ENCODE measurements at places on chromosomes 5 and 9.

DNA sequence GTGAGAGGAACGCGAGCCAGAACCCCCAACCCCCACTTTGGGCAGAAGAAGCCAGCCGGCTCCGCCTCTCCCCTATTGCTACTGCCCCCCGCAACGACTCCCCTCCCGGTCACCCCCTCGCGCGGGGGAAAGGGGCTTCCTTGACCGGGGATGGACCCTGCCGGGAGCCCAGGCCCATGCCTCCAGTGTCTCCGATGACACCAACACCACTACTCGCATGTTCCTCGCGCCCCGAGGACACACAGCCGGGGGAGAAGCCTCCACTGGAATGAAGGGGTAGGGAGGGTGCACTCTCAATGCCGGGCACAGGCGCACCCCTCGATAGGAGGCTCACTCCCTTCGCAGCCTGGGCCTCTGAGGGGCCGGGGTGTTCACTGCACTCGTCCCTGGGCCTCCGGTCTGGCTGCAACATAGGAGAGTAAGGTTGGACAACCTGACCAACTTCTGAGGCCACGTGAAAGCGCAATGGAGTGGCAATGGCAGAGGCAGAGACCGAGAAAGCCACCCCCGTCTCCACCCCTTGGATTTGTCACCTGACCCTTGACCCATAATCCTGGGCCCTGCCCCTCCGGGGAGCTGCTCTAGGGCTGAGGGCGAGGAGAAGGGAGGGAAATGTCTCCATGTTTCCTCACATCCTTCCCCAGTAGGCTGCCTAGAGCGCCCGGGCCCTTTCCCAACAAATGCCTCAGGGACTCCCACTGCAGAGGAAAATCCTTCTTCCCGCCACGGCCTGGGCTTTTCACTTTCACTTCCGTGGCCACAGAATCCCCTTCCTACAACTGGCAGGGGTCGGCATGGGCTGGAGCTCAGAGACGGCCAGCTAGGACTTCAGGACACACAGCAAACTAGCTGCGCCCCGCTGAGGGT lies 1.1 kb upstream of the CNTFR start:
- no peak for DNase-seq

- DNase-seq, result no peak
Measured at GRCh38 chr5:171622010-171622409, 163.6 kb upstream of the SMIM23 start.

- DNase-seq, result no peak
Measured at GRCh38 chr5:103472265-103472664, 90.3 kb downstream of the NUDT12 start.

DNA sequence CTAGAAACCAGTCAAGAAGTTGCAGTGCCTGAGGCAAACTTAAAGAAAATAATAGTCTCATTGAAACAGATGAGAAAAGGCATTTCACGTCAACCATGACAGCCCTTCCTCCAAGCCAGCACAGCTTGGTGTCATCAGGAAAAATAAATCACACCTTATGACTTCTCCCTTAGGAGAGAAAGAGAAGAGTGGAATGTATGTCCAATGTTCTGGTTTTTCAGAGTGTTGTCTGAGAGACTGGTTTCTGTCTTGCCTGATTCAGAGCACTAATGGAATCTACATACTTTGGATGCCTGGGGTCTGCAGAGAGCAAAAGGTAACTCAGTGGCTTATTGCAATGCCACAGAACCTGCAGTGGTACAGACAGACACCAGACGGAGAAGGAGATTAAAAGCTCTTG lies 105.5 kb upstream of the PDE4D start:
- no peak for DNase-seq

DNA sequence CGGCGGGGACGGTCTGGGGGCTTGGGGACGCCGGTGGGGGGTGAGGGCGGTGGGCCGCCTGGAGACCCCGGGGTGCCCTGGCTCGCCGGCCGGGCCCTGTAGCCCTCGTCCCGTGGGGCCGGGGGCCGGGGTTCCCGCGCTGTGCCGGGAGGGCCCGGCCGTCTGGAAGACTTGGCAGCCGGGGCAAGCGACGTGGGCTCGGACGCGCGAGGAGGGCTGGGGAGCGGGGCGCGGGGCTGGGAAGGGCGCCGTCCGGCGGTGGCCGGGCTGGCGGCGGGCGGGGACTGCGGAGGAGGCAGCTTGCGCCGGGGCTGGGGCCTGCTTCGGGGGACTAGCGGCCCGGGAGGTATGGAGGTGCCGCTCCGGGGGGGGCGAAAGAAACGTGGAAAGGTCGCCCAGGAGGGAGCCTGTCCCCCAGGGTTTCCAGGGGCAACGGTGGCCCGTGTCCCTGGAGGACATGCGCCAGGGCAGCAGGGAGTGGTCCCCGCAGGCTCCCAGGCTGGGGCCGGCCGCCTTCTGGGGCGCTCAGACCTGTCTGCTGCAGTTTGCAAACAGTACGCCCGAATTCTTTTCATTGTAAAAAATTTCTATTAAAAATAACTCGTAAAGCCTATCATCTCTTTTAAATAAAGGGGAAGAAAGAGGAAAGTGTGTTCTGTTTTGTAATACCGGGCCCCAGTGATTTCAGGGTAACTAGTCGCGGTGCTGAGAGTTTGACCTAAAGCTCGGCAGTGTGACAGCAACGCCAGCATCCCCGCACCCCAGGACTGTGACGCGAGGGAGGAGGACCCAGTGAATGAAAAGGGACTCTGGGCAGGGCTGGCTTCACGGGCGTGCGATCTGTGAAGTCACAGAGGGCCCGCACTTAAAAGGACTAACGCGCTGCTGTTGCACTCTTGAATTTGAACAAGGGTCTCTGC lies 752 bp upstream of the ANKH start:
- DNase-seq, result peak; percentile 45

GRCh38 chr9:92615790-92616189 lies 54.1 kb downstream of the IPPK start:
- no peak for DNase-seq
